ENCODE measurements at places on chromosomes 7 and 10. TPM values are rescaled to one million over a fixed set of nuclear protein-coding genes. Genes with fewer than 3 reads are reported as not detected.
A peak's percentile ranks its signal among the peaks of the same experiment; 100 is the strongest.

GRCh38 chr10:133372507-133372906, 647 bp downstream of the ECHS1 start:
- peak; percentile 84 for DNase-seq

DNA sequence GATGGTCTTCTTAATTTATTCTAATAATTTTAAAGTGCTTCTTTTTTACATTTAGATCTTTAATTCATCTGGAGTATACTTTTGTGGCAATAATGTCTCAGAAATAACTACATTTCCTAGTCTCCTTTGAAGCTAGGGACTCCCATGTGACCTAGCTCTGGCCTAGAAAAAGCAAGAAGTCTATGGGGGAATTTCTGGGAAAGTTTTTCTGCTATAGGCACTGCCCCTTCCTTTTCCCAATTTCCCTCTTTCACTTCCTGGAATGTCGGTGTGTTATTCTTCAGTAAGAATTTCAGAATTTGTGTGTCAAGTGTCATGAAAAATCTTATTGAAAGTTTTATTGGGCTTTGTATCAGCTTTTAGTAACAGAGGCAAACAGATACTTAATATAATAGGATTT, 94.6 kb upstream of the LRRC4 start:
- no peak for DNase-seq

GRCh38 chr7:127715901-127716300, 63.9 kb downstream of the SND1 start:
- DNase-seq = no peak

DNA sequence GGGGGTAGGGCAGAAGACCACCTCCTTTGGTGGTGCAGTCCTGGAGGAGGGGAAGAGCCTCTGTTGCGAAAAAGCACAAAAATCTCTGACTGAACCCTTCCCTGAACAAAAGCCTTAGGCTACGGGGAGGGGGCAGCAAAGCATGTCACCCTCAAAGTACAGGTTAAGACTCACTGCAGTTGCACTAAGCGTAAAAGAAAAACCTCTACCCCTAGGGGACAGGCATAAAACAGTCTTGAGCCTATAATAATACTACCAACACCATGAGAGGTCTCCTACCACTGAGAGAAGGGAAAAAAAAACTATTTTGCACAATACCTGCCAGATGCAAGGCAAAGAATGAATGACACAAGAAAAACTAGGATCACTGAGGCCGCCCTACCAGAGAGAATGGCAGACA, 17.3 kb downstream of the TNPO3 start:
- DNase-seq = no peak

GRCh38 chr7:132569884-132570614, 6.2 kb downstream of the PLXNA4 start:
- no peak for DNase-seq

DNA sequence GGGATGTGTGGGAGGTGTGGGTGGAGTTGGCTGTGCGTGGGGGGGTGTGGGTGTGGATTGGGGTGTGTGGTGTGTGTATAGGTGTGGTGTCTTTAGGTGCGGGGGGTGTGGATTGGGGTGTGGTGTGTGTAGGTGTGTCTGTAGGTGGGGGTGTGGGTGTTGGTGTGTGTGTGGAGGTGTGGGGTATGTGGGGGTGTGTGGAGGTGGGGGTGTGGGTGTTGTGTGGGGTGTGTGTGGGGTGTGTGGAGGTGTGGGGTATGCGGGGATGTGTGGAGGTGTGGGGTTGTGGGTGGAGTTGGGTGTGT, 33.9 kb downstream of the SPDYE17 start:
- DNase-seq = no peak

GRCh38 chr10:74079936-74080590, 70.6 kb downstream of the AP3M1 start:
- DNase-seq = no peak

GRCh38 chr7:374706-375311, 84.8 kb downstream of the FOXL3 start:
- no peak for DNase-seq

DNA sequence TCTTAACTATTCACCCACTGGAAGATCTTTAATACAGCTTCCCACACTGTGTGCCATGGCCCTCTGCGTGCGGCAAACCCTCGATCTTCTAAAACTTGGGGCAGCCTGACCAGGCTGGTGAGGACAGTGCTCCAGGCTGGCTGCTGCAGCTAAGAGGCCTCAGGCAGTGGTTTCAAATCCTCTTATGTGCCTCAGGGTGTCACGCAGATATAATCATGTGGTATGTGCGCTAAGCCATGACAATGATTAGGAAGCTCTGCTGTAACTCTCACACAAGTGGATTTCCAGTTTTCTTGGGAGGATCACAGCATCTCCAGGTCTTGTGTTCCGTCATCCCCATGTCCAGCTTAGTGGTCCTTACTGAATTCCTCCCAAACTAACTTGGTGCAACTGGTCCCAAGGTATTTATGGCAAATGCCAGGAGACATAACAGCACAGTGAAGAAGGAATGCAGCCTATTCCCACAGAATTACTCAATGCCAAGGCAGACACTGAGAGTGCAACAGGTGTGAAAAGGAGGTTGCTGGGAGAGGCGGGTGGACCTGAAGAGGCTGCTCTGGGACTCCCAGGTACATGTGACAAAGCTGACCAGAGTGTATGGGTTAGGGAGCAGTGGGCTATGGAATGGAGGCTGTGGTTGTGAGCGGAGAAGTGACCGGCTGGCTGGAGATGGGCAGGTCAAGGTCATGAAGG, 2.3 kb downstream of the HPS1 start:
- DNase-seq = peak; percentile 60

SKAP2 gene
- total RNA-seq = 11.7 TPM

TNRC18 gene
- 198 TPM for total RNA-seq

SRGN gene
- 30.0 TPM for total RNA-seq

COL1A2 gene
- 7,492 TPM for total RNA-seq

UPP1 gene
- total RNA-seq = 27.3 TPM

ANKRD7 gene
- not detected for total RNA-seq

RGS10 gene
- 23.3 TPM for total RNA-seq

TAC1 gene
- total RNA-seq = not detected

Measured in osteocyte (in vitro differentiated cells).